ENCODE measurements at places on chromosomes 5 and 9.

DNA sequence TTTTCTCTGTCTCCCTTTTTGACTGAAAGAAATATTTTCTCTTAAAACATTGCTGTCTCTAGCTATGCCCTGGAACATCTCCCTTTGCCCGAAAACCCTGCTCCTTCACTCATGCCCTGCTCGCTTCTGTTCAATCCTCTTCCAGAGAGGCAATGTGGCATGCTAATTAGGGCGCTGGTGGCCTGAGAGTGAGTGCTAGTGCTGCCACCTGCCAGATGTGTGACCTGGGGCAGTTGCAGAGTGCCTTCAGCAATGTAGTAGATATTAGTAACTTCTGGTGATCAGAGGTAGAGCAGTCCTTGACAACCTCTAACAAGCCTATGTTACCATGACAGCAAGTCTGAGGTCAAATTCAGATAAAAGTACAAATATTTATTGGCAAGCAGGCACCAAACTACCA lies 119.5 kb upstream of the OSMR start:
- DNase-seq: no peak

GRCh38 chr9:102038006-102038405 lies 299.6 kb upstream of the GRIN3A start:
- no peak for DNase-seq

GRCh38 chr5:105836268-105836667 lies 1834.5 kb downstream of the EFNA5 start:
- DNase-seq: no peak

GRCh38 chr5:64612344-64612961 lies 77.8 kb upstream of the SHISAL2B start:
- DNase-seq: no peak

DNA sequence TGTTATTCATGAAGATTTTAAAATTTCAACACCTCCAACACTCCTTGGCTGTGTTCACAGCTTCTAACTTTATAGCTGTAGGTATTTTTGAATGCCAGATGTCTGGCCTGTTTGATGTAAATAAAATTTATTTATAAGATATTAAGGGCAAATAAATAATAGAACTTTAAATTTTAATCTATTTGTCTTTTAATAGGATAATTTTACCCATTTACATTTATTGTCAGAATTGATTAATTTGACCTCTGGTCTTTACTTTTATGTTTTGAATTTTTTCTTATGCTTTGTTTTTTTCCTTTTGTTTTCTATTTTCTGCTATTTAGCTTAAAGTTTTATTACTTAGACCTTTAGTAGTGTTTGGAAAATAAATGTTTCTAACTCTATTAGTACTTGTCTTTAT lies 94.6 kb downstream of the UGCG start:
- DNase-seq: no peak

- DNase-seq: no peak
These were observed 57.6 kb upstream of the GRAMD2B start for GRCh38 chr5:126365446-126366198.

DNA sequence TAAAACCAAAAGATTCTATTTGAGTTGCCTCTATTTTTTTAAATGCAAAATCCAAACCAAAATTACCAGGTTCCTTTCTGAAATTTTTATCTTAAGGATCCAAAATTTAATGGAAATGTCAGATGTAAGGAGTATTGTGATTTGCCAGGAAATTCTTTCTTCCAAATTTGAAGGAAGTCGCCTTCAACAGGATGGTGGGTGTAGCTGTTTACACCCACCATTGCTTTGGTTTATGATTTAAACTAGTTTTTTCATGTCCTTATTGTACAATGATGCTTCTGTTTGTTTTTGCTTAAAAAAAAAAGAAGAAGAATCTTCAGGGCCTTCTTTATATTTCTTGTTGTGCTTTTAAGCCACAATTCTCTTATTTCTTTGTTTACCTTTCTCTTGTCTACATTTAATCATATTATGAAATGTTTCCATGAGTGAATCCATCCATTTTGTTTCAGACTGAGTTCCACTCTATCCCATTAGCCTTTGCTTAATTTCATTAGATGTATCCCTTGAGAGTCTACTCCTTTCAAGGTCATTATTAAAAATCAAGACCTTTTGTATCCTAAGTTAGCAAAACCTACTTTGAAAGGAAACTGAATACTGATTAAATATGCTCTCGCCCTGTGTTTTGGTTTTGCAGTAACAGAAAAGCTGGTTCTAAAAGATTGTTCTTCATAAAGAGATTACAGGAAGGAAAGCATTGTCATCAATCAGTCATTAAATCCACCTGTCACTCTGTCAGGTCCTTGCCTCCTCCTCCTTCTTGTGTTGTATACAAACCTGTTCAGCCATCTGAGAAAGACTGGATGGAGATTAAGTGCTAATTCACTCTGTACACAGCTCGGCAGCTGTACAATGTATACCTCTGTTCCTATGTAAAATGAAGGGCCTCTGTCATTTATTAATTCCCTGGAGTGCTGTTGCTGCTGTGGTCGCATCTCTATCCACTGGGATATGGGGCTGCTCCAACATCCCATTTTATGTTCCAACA lies 45.5 kb upstream of the SLC2A8 start:
- DNase-seq: no peak

DNA sequence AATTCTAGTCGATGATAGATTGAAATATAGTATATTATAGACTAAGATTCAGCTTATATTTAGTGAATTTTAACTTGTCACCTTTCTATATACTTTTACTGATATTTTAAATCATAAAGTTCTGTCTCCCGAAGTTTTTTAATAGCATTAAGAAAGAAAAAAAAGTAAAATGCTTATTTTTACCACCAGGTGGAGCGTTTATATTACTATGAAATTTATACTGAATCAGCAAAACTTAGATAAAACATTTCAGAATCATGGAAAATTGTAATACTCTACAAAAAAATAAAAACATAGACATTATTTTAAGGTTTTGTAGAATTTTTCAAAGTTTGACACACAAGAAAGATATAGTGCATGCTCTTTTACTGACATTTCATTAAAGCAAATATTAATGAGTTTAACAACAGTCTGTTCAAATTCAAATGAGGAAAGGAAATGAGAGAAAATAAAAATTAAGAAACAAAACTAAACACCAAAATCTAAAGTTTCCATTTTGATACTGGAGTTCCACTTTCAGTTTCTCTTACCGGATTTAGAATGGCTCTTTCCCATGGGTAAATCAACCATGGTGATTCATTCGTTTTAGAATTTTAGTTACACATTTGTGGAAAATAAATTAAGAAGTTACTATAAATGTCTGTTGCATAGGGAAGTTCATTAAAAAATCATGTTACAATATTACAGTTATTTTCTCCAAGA lies 1035.3 kb downstream of the CDH12 start:
- no peak for DNase-seq

GRCh38 chr9:114189823-114190562 lies 34.7 kb downstream of the COL27A1 start:
- no peak for DNase-seq

- DNase-seq: no peak
These were observed 250.2 kb upstream of the DMRT1 start for GRCh38 chr9:591292-591691.

DNA sequence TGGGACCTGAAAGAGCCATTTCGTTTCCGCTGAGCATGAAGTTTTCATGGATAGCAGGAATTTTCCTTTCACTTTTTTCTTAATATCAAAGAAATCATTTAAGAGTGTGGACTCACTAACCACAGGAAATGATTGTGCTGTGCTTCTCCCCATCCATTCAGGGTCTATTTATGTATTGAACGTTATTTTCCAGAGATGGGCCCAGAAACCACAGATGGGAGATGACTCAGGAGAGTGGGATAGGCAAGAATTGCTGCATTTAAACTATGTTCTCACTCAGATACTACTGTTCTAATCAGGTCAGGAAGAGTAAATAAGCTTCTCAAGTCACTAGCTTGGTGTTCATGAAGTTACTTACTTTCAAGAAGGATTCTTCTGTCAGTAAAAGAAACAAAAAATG lies 763.8 kb downstream of the DTWD2 start:
- no peak for DNase-seq

DNA sequence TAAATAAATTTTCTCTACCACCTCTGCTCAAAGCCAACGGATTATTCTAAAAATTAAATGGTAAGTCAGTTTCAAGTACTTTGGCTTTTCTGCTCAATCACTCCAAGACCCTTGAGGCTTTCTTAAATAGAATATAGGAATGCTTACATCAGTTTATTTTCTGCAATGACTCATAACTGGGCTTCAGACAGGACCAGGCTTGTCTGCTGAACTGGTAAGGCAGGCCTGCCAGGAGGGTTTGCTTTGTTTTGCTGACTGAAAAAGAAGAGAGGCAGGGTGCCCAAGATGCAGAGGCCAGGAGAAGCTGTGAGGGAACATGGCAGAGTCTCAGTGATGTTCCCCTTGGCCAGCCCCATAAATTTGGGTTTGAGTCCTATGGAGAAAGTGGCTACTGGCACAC lies 60.3 kb upstream of the EPB41L4A start:
- DNase-seq: no peak

- DNase-seq: no peak
These were observed 79.9 kb upstream of the NEURL1B start for GRCh38 chr5:172561151-172561550.

GRCh38 chr9:110157823-110158664 lies 49.9 kb downstream of the C9orf152 start:
- DNase-seq: no peak

DNA sequence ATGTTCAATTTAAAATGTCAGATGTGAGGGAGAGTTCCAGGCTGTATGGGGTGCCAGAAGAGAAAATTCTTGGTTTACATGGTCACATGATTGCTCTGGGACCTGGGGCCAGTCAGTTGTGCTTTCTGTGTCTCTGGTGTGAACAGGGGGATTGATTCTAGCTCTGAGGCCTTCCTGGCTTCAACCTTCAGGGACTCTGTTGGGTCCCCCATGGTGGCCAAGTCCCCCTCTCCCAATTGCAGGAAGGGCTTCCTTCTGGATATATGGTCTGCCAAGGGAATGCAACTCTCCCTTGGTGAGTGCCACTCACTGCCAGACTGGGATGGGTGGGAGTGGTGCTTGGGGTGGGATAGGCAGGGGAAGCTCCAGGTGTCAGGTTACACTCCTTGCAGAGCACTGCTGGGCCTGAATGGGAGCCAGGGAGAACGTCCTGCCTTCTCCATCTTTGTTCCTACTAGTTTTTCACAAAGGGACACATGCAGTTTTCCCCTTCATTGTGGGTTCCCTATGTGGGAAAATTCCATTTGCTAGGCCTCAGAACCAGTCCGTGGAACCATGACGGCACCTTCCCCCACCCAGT lies 153.2 kb downstream of the MELK start:
- no peak for DNase-seq

GRCh38 chr9:35603506-35603985 lies 1.5 kb upstream of the TESK1 start:
- DNase-seq: no peak

All from GM10248 (cell line).